Activated CD8-positive, alpha-beta memory T cell treated with anti-CD3 and anti-CD28 coated beads for 48 hours (primary cell): ENCODE measurements at places on chromosomes 2 and 18.

- no peak for DNase-seq
These were observed 148.6 kb downstream of the ZNF236 start for GRCh38 chr18:76970770-76971559.

DNA sequence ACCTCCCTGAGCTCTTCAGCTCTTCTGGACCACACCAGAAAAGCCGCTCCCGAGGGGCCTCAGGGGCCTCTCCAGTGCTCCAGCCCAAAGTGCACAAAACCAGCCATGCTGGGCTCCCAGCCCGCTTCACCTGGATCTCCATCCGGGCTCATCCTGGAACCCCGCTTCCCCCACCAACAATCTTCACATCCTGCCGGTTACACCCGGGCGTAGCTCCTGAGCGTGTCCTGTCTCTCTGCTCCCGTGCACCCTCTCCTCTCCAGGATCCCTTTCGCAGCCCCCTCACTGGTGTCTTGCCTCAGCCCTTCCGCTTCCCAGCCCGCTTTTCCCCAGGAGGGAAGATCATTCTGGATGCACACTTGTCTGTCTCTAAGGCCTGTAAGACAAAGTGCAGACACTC is 123.7 kb upstream of the GLI2 start:
- no peak for DNase-seq

DNA sequence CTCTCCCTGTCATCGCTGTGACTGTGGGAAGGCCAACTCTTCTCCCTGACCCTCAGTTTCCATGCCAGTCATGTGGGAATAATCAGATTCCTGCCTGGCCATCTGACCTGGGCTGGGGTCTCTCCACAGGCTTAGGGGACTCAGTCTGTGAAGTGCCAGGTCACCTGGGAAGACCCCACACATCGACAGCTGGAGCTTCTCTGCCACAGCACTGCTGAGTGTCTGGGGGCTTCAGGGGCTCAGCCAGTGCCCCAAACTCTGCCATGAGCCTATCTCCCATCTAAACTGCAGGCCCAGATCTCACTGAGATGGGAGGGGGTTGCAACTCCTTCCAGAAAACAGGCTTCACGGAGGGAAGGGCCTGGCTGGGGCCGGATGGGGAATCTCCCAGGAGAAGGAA is 42.0 kb upstream of the OTOS start:
- no peak for DNase-seq

DNA sequence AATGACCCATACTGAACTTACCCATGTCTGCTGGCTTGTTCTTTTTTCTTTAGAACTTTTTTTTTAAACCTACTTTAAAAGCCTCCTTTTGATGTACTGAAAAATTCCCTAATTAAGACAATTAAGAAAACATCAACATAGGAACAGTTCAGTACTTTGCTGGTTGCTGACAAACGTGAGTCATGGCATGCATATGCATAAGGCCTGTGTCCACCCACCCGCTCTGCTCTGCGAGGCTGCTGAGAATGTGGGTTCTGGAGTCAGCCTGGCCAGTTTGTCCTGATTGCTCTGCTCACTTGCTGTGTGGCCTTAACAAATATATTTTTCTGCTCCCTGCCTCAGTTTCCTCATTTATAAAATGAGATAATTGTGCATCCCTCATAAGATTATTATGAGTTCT is 27.3 kb downstream of the LAMA3 start:
- DNase-seq, result no peak

DNA sequence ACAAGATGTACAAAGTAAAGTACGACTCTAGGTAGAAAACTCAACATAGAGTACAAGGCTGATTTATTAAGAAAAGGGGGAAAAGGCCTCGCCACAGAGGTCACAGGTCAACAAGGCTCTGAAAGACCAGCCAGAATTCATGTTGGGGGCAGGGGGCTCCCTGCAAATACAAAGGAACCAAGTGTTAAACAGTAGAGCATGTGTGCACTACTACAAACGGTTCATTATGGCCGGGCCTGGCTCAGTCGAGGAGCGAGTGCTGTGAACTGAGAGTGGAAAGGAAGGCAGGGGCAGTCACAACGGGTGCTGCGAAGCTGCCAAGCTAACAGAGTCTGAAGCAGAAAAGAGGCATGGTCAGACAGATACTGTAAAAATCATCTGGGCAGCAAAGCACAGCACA is 77.1 kb downstream of the MBOAT2 start:
- no peak for DNase-seq

GRCh38 chr18:3480827-3481573 is 31.0 kb downstream of the TGIF1 start:
- no peak for DNase-seq

- no peak for DNase-seq
These were observed 68.1 kb upstream of the LYPD6B start for GRCh38 chr2:148970385-148970784.

- no peak for DNase-seq
These were observed 20.7 kb upstream of the C1QL2 start for GRCh38 chr2:119179202-119179601.

DNA sequence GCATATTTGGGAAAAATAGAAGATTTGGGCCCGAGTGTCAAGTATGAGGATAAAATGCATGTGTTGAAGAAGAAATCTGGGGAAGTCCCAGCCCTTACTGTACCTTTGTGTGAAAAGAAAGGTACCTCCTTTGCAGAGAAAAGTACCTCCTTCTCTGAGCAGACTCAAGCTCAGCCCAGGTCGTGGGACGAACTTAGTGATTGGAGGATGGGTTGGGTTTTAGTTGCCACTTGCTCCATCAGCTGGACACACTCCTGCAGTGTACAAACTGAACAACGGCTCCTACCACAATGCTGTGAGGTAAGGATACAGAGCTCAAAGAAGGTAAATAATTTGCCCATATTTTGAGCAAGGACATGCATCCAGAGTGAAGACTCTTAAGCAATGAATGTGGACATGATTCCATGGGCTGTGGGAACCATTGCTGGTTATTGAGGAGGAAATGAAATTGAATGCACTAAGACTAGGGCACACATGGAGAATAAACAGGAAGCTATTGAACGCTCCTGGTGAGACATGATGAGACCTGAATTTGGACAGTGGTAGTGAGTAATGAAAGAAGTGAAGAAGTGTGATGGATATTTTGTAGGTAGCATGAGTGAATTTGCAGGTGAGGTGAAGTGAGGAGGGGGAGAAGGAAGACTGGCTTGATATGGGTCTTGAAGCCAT is 49.8 kb upstream of the IL1RL1 start:
- no peak for DNase-seq

- DNase-seq, result no peak
These were observed 20.1 kb downstream of the TPGS2 start for GRCh38 chr18:36808681-36809080.

- DNase-seq, result no peak
These were observed 216.1 kb downstream of the ETAA1 start for GRCh38 chr2:67613227-67613626.

DNA sequence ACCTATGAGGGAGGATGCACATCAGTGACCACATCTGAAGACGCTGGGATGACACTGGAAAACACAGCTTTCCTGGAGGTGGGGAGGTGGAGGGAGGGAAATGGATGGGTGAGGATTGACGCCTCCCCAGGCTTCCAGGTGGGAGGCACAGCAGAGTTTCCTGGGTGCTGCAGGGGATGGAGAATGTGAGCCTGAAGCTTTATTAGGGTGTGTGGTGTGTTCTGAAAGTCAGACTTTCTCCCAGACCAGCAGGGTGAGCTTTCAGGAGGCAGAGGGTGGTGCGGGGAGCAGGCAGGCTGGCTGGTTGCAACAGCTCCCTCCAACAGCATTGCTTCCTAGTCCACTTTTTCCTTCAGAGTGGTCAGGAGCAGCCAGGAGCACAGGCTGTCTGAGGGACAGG is 263.1 kb downstream of the CELF4 start:
- no peak for DNase-seq

DNA sequence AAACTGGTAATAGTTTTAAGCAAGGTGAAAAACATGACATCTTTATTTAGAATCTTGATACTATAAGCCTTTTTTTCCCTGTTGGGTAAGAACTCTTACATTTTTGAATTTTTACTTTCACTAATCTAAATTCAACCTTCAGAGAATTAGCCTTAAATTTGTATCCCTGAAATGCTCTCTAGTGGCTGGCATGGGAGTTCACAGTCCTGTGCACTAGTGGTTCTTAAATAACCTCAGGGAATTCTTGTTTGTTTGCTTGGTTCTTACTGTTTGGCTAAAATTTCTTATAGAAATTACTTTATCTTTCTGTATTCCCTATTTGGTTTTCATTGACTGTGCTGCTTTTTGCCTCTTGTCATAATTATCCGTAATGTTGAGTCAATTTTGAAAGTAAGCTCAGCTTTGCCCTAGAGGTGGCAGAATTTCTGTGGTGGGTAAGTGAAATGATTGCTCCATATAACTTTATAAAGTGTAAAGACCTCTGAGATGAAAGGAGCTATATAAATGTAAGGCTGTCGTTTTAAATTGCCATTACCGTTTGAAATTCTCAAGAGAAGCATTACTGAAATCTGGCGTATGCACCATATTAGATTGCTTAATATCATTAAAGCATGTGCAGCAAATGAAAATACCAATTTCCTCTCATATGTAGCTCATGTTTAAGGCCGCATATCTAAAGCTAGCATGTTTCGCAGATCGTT is 391.3 kb upstream of the FIGN start:
- DNase-seq, result no peak

GRCh38 chr18:73940721-73941120 is 206.9 kb downstream of the FBXO15 start:
- no peak for DNase-seq

DNA sequence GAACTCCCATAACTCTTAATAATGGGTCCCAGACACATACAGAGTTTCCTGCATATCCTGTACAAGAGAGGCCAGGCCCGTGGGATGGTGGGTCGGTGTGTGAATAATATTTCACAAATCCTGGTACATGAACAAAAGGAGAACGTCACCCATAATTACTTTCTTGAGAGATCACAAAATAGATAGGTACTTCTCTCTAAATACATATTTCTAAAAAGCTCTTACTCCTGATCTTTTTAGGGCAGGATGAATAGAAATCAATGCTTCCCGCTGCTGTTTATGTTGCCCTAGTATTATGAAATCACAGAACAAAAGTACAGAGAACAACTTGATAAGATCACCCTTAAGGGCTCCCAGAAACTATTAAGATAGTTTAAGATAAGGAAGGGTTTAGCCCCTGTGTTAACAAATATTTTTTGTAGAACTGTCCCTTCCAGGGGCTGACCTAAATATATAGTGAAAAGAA is 5.4 kb downstream of the IRS1 start:
- DNase-seq, result no peak

GRCh38 chr2:149020432-149020851 is 18.1 kb upstream of the LYPD6B start:
- DNase-seq, result no peak

DNA sequence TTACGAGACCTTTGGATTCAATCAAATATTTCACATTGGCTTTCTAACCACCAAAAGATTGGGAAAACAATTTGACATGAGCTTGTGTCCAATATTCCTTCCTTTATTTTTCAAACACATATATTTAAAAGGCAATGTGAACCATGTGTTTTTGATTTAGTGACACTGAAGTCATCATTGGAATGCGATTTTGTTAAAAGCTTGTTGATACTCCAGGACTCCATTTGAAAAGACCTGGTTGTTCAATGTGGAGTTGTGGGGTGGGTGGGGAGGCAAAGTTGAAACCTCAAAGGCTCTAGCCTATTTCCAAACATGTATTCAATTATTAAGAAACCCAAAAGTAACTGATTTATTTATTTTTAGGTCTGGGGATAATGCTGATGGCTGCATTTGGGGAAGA is 114.1 kb upstream of the TRIB2 start:
- no peak for DNase-seq

DNA sequence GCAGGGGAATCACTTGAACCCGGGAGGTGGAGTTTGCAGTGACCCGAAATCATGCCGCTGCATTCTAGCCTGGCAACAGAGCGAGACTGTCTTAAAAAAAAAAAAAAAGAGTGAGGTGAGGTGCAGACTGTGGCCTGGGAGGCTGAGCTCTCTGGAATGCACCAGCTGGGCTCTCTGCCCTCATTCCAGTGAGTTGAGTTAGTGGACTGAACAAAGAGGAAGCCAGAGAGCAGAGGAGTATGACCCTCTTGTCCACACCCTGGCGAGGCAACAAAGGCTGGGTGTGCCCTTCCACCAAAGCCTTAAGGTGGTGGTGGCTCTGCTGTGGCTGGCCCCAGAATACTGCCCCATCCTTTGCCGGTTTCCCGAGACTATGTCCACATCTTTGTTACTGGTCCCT is 71.3 kb upstream of the ACKR3 start:
- no peak for DNase-seq

DNA sequence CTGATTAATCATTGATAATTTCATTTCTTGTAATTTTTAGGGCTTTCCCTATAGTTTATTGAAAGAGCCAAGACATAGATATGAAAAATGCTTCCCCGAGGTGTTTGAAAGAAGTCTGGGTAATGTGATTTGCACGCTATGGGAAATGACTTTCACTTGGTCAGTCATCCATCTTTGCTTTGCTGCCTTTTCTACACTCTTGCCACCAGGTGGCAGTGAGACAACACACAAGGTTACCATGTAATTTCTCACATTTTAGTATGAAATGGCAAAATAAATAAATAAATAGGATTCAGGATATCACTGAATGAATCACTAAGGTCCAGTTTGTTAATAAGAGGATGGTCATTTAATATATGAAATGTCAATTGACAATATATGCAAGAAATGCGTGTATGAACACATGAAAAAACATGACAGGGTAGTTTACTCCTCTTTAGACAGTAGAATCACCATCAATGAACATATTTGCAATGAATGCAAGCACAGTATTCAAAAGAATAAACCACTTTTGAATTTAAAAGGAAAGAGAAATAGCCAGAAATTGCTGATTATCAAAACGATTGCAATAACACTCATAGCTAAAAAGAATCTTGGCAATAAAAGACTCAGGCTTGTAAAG is 52.2 kb upstream of the KCNH7 start:
- no peak for DNase-seq

GRCh38 chr2:98849113-98849512 is 86.9 kb downstream of the CRACDL start:
- no peak for DNase-seq

GRCh38 chr18:77870199-77870598 is 620.6 kb downstream of the GALR1 start:
- DNase-seq, result no peak

GRCh38 chr2:174607989-174608865 is 10.6 kb upstream of the WIPF1 start:
- DNase-seq, result no peak

- no peak for DNase-seq
These were observed 352.0 kb downstream of the ARHGAP15 start for GRCh38 chr2:143481237-143481623.

GRCh38 chr2:150478200-150478974 is 9.1 kb downstream of the RND3 start:
- no peak for DNase-seq

GRCh38 chr18:73932976-73933375 is 214.7 kb downstream of the FBXO15 start:
- DNase-seq, result no peak

DNA sequence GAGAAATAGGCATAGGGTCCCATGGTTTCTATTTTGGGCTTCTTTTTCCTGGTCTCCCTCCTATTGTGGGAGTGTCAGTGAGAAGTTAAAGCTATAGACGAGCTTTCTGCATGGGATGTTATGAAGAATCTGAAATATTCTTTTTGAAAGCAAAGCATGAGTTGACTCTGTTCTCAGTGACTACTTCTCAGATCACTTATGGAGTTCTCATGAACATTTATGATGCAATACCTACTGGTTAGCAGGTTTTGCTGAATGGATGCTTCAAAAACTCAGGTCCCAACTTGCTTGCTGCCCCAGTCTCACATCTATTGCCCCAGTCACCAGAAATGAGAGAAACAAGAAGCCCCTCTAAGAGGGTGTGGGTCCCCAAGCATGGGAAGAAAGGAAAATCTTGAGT is 365.0 kb downstream of the HRH4 start:
- DNase-seq, result no peak

GRCh38 chr2:160380000-160380570 is 113.5 kb downstream of the RBMS1 start:
- no peak for DNase-seq

GRCh38 chr2:233380995-233381637 is 26.8 kb downstream of the DGKD start:
- DNase-seq, result no peak
